ENCODE measurements at places on chromosomes 2 and 18.

- DNase-seq = no peak
Measured at GRCh38 chr2:237565974-237566373, 400 bp upstream of the PRLH start.

DNA sequence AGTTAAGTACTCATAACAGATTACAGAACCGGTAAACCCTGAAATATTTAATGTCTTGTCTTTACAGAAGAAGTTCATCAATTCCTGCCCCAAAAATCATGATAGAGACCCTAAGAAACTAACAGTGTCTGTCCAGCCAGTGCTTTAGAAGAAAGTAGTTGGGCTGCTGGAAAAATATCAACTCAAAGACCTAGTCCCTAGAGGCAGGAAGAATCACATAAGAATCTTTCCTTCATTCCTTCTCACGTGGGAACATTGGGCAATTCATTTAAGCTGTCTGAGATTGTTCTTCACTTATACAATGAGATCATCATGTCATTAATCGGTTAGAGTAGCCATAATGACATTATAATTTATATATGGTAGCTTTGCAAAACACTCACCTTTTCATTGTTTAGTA is 156.4 kb downstream of the CCBE1 start:
- DNase-seq = peak; percentile 20

- DNase-seq = no peak
Measured at GRCh38 chr18:49863769-49864621, 50.7 kb upstream of the ACAA2 start.

- DNase-seq = peak; percentile 89
Measured at GRCh38 chr2:234363011-234363487, 133.8 kb downstream of the ARL4C start.

- no peak for DNase-seq
Measured at GRCh38 chr2:173298536-173299097, 56.1 kb upstream of the CDCA7 start.

- peak; percentile 64 for DNase-seq
Measured at GRCh38 chr2:224843141-224843540, 127.0 kb upstream of the CCDC195 start.

DNA sequence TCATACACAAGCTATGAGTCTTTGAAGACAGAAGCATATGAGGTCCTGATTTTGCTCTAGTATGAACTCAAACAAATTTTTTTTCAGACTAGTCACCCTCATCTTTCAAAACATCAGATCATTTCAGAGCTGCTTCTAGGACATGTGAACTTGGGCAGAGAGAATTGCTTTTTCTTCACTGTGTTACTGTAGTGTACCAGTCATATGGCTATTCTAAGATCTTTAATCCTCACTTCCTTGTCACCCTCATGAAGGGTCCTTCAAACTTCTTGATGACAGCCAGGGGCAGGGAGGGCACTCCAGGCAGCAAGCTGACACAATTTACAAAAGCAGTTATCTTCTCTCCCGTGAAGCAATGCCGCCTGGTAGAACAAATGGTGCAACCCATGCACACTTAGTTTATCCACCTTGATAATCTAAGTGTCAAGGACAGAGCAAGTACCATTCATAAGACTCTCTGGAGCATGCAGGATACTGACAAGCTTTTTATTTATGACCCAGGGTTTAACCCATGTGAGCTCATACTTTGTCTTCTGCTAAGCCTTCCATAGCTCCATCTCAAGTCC is 200.6 kb downstream of the DPP10 start:
- DNase-seq = no peak

- DNase-seq = no peak
Measured at GRCh38 chr2:1862608-1863280, 118.4 kb upstream of the PXDN start.

GRCh38 chr2:1744446-1745170 is at the start of gene PXDN:
Gene PXDN (minus strand): TSS chr2:1744515. CDS start chr2:1744455, 60 bp downstream.
- DNase-seq = peak; percentile 79
